ENCODE measurements at places on chromosomes 7 and 10.
A peak's percentile ranks its signal among the peaks of the same experiment; 100 is the strongest.

GRCh38 chr7:139540203-139540602 lies 16.7 kb downstream of the CLEC2L start:
- DNase-seq = no peak

GRCh38 chr7:92296880-92297445 lies 51.2 kb downstream of the ANKIB1 start:
- DNase-seq = no peak

DNA sequence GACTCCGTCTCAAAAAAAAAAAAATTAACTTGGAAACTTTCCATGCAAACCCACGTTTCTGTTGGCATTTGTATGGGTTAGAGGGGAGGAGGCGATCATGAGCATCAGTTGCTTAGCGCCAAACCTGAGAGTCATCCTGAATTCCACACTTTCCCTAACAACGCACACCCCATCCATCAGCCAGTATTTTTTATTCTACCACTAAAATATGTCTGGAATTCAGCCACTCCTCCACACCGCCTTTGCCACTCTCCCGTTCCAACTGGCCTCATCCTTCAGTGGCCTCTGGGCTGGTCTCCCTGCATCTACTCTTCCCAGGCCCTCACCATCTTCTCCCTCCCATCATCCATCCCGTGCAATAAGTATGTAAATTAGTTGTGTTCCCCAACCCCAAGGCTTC lies 4.7 kb upstream of the LMBR1 start:
- no peak for DNase-seq

- no peak for DNase-seq
These were observed 17.3 kb downstream of the ZNF438 start for GRCh38 chr10:31014161-31014875.

GRCh38 chr10:89302625-89303024 lies 779 bp downstream of the IFIT2 start:
- no peak for DNase-seq

GRCh38 chr7:157432957-157433576 lies 96.3 kb downstream of the DNAJB6 start:
- DNase-seq = peak; percentile 56

GRCh38 chr10:45239642-45240041 lies 75.8 kb downstream of the OR13A1 start:
- no peak for DNase-seq
